ENCODE measurements at places on chromosomes 1 and 21.

DNA sequence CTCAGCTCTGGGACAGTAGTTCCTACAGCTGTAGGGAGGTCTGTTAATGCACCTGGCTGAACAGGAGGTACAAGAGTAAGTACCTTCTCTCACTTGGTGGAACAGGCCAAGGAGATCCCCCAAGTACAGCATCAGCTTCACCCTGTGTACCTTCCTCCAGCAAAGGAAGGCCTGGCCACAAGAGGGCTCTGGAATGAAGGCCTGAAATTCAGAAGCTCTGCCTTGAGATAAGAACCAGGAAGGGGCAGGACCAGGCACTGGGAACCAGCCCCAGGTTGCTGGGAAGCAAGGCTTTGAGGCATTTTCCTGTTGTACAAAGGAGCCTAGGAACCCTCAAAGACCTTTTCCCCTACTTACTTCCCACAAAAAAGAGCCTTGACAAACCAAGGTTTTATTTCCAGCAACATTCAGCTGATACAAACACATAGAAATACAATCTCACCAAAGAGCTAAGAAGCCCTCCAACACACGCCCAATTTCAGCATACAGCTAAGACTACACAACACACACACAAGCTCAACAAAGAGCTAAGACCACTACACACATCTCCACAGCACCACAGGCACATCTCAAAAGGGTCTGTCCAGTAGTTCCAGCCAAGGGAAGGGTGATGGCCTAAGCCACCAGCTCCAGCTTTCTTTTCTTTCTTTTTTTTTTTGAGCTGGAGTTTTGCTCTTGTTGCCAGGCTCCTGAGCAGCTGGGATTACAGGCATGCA lies 23.5 kb downstream of the F11R start:
- peak; percentile 17 for DNase-seq

GRCh38 chr1:42757892-42758275 lies 8.9 kb downstream of the P3H1 start:
- DNase-seq: no peak

DNA sequence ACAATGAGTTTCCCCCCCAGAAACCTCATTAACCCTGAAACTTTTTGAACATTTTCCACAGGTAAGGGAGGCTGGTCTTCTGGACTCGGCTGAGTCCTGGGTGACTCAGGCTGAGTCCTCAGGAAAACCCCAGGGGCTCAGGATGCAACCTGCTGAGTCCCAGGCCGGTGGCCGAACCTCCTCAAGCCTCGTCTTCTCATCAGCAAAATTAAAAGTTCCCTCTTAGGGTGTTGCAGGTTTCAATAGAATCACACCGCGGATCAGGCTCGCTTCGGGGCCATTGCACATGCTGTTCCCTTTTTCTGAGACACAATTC lies 35.0 kb upstream of the GRHL3 start:
- DNase-seq: no peak

DNA sequence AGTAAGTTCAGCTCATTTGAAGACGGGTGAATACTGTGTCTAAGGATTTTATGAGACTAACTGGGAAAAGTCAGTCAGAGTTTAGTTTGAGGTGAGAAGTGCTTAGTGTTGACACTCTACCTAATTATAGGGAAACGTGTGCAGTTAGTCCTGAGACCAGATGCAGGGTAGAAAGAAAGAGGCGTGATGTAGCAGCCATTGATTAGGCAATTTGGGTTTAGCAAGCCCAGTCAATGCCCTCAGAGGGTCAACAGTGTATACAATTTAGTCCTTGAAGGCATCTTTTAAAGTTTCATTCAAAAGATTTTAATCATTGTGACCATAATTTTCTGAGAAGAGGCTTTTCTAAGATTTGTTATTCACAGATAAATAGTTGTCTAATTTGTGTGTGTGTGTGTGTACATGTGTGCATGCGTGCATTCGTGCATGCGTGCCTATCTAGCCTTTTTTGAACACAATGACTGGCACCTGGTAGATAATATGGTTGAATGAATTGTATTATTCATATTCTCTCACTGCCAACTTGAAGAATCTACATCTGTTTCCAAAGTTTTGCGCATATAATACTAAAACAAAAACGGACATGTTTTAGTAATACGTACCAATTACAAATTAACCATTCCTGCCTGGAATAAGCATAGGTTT lies 332.9 kb downstream of the SRGAP2C start:
- DNase-seq: no peak

- no peak for DNase-seq
These were observed 14.1 kb upstream of the LMNA start for GRCh38 chr1:156100205-156100995.

DNA sequence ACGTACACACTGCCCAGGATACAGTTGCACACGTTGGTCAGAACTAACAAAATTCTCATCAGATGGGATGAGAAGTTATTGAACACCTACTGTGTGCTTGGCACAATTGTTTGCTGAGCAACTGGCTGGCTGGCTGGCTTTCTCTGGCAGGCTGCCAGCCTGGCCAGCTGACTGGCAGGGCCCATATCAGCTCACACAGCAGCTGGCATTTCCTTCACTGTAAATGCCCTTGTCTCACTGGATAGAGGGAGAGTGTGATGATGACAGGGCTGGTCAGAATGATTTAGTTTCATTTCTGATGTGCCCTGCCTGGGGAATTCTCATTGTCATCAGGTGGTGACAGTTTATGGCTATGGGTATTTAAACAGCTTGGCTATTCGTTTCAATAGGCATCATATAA lies 15.8 kb downstream of the CAMK2N1 start:
- DNase-seq: no peak

GRCh38 chr1:245579881-245580280 lies 425.1 kb downstream of the KIF26B start:
- no peak for DNase-seq

- no peak for DNase-seq
These were observed 15.0 kb upstream of the ZMYM6 start for GRCh38 chr1:35046730-35047129.

DNA sequence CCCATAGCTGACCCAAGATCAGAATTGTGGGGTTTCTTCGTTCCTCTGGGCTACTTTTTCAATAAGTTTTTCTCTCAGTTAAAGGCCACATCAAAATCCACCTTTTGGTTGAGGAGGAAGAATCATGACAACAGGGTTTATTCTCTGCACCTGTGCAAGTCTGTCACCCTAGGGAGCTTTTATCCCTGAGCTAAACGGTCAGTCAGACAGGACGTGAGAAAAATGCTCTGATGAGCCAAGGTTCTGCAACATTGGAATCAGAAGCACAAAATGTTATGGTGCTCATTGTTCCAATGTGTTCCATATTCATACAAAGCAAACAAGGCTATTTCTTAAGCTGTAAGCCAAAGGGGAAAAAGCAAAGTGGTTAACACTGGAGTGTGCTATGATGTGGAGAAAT lies 7.4 kb upstream of the ERICH3 start:
- no peak for DNase-seq

- no peak for DNase-seq
These were observed 529.3 kb upstream of the LRRC7 start for GRCh38 chr1:69038379-69038778.

- DNase-seq: no peak
These were observed 13.4 kb downstream of the CATSPER4 start for GRCh38 chr1:26203642-26204318.

GRCh38 chr1:175338387-175339135 lies 146.0 kb upstream of the KIAA0040 start:
- DNase-seq: peak; percentile 51

DNA sequence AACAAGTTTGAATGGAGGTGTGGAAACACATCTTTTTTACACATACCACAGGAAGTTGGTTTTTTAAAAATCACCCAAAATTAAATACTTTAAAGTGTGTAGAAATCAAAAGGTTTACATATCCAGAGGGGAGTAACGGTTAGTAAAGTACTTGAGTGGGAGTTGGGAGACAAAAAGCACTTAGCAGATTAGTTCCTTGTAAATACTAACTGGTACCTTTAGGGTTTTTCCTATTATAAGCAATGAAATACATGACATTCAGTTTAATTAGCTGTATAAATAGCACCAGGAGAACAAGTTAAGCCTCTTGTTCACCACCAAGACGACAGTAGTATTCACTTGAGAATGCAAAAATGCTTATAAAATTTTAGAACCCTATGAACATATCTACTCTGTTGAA lies 23.7 kb upstream of the RAVER2 start:
- DNase-seq: no peak

DNA sequence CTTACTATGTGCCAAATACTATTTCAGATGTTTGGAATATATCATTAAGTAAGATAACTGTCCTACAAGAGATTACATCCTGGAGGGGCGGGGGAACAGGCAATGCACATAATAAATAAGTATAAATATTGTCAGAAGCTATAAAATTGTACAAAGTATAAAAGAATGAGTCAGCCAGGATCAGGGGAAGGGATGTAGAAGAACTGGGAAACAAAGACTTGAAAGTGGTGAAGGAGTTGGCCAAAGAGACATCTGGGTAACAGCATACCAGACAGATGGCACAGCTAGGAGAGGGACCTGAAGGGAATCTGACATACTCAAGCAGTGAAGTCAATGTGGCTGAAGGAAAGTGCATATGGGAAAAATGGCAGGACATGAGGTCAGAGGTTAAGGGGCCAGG lies 53.9 kb downstream of the CYYR1 start:
- DNase-seq: no peak

GRCh38 chr1:164163289-164163849 lies 395.6 kb upstream of the PBX1 start:
- no peak for DNase-seq

DNA sequence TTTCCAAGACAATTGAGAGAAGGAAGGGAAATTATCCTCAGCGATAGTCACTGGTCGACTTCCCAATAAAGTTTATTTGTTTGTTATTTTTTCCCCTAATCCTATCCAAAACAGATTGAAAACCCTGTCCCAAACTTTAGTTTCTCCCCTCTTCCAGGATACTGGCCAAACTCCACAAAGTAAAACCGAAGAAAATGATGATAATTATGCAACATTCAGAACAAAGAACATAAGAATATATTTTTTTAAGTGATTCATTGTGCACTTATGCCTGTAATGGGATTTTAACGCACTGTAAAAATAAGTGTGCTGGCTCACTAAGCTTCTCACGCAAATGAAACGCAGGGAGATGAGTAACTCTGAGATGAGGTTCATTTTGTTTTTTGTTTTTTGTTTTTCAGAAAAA lies 6.0 kb downstream of the GLIS1 start:
- no peak for DNase-seq

DNA sequence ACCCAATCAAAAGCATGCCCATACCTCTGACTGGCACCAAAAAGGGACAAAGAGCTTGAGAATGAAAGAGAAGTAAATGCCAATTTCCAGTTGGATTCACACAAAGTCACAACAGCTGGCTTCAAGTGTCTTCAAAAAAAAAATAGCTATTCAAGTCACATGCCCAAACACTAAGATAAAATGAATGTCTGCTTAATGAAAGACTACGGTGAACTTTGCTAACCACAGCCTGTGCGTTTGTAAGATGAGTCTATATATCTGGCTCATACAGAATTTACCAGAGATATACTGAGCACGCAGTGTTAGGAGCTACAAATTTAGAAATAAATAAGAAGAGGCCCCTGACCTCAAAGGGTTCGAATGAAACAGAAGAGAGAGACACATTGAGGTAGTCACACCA lies 73.2 kb downstream of the DAB1 start:
- no peak for DNase-seq
